Stimulated activated CD4-positive, alpha-beta T cell treated with anti-CD3 and anti-CD28 coated beads, Interleukin-12 subunit alpha, Interleukin-12 subunit beta, amount 100 ng/mL, for 48 hours (primary cell): ENCODE measurements at places on chromosomes 7 and 10.
A peak's percentile ranks its signal among the peaks of the same experiment; 100 is the strongest.

GRCh38 chr7:157073949-157074624, 63.6 kb upstream of the MNX1 start:
- DNase-seq = no peak

GRCh38 chr7:143130541-143130940, 1.3 kb upstream of the PIP start:
- no peak for DNase-seq

DNA sequence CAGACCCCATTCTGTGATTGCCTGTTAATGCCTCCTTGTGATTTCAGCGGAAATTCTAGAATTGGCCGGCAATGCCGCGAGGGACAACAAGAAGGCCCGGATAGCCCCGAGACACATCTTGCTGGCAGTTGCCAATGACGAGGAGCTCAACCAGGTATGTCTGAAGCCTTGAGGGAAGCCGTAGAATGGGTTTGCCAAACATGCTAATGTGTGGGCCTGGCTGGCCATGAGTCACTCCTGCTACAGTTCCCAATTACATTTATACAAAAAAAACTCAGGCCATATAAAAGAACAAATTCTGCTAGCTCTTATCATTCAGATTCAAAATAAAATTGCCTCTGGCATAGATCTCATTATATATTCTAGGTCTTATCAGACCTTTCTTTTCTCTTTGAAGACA, 37.4 kb downstream of the MACROH2A2 start:
- DNase-seq = no peak

- no peak for DNase-seq
Observed at GRCh38 chr10:92001995-92002394, 78.4 kb downstream of the BTAF1 start.

GRCh38 chr7:96953676-96954513, 51.5 kb upstream of the DLX6 start:
- no peak for DNase-seq

DNA sequence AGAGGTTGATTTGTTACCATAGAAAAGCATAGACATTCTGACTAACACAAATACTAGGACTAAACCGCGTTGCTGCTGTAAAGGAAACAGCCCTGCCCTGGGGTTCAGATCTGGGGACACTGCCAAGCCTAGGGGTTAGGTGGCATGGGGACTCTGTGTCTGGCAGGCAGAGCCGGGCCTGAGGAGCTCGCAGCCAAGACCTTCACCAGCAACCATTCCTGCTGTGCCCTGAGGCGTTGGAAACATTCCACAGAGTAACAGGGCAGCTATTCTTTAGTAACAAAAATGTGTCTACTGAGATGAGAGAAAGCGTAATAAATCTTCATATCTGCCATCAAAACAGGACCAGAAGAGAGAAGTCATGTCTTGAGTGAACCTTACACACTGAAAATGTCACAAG, 280.5 kb downstream of the POM121L12 start:
- no peak for DNase-seq

GRCh38 chr10:128098631-128099030, 27.6 kb downstream of the MKI67 start:
- DNase-seq = no peak

- no peak for DNase-seq
Observed at GRCh38 chr7:276230-276835, 13.6 kb upstream of the FOXL3 start.

GRCh38 chr7:83617858-83618257, 31.1 kb downstream of the SEMA3E start:
- no peak for DNase-seq

DNA sequence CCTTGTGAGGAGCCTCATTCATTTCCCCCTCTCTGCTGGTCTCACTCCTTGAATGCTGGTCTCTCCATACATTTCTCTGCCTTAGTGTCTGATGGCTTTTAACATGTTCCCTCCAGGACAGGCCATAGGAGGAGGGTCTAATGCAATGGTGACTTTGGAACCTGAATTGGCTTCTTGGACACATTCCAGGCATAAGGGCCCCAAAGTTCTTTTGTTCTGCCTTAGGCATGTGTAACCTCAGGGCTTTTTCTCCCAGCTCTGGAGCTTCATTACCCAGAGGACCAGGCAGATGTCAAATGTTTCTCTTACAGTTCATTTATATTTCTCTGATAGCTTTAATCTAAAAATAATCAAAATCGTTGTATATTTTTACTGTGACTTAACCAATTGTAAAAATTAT, 162.6 kb downstream of the SDK1 start:
- DNase-seq = no peak

GRCh38 chr7:113339661-113340060, 221.3 kb upstream of the SMIM30 start:
- no peak for DNase-seq

DNA sequence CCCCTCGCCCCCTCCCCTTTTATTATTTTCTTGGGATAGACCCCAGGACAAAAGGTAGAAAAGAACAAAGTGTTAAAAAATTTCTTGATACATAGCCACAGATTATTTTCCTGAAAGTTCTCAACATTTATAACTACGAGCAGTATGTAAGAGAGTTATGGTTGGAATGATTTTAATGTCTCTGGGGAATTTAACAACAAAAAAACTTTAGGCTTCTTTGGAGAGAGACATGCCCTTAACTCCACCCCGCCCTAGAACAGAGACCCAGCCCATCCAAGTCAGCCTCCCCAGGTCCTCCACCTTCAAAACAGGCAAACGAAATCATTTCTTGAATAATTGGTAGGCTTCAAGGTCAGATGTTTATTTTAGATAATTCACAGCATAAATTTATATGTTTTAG, 97.1 kb downstream of the TCF7L2 start:
- DNase-seq = no peak

DNA sequence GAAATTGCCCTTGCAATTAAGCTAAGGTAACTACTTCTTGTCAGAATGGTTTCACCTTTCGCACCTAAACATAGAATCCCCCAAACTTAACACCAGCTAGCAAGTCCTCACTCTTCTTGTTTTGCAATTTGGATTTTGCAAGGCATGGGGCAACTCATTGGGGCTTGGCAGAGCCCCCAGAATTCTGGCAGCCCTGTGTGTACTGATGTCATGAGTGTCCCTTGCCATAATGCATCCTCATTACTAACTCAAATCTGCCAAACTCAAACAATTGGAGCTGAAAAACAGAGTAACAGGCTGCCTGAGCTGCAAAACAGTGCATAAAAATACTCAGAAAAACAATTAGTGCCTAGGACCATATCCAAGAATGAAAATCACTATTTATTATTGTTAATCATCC, 7.9 kb upstream of the XPNPEP1 start:
- no peak for DNase-seq

GRCh38 chr7:8051373-8051772, 82.8 kb downstream of the GLCCI1 start:
- DNase-seq = no peak

GRCh38 chr10:102778781-102779180, 35.0 kb downstream of the WBP1L start:
- no peak for DNase-seq

DNA sequence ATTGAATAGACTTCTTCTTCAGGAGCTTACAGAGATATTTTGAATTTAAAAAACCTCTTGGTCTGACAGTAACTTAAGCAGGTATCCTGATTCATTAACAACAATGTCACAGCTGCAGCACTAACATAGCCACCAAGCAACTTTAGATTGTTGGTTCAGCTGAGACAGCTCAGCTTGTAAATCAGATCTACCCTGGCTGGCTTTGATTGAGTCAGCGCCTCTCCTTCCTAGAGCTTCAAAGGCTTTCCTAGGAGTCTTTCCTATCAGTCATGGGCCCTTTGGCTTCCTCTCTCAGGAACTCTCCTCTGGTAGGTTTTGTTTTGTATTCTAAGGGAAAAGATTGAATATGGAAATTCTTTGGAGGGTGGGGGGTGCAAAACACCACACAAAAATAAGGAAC, 70.7 kb upstream of the STEAP4 start:
- no peak for DNase-seq

DNA sequence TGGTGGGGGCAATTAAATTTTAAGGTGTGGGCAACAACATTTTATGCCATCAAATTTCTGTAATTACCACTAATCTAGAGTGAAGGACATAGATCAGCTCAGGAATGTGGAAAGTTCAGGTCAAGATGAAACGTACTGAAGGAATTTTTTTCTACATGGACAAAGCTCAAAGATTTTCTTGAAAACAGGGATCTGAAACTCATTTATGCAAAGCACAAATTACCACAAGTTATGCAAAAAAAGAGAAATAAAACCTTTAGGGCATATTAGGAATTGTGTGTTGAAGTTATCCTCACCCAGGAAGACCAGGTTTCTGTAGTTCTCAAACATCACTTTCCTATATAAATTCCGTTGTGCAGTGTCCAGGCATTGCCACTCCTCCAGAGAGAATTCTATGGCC, 18.9 kb downstream of the ZNF680 start:
- DNase-seq = no peak

- no peak for DNase-seq
Observed at GRCh38 chr10:69239816-69240434, 19.8 kb downstream of the HKDC1 start.

DNA sequence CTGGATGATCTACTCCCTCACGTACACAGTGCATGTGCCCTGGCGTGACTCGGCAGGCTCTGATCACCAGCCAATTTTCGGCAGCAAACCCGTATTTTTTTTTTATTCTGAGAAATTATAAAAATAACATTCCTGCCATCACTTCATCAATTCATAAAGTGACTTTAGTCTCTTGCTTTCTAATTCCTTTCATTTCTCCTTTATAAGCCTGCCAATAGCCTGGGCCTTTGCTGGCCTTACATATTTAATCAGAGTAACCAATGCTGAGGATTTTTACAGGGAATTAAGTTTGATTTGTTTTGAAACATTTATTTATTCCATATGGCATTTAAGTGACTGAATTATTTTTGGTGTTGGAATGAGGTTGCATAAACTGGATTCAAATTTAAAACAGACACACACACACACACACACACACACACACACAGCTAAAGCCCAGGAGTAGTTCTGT, 140.8 kb downstream of the ETV1 start:
- DNase-seq = no peak

GRCh38 chr7:93238131-93238530, 6.0 kb downstream of the VPS50 start:
- no peak for DNase-seq

- no peak for DNase-seq
Observed at GRCh38 chr7:119949053-119949452, 323.9 kb upstream of the KCND2 start.

DNA sequence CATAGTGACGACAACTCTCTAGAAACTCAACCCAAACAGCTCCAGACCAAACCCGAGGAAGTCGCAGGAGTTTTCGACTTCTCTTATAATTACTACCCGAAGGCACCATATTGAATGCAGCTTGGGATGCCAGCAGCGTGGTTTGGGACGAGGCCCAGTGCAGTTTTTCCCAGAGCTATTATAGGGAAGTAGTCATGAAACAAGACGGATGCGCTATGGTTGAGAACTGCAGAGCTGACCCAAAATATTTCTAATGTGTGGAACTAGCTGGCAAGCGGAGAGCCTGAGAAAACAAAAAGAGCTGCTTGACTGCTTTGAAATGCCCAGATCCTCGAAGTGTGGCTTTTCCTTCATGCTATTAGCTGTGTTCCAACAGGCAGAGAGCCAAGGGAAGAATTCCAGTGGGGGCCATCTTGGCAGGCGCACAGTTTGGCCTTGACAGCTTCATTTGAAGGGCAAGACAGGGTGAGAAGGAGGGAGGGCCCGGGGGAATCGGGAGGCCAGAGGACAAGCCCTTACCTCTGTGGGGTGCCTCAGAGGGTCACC, 122.7 kb downstream of the CUL2 start:
- DNase-seq = no peak

- no peak for DNase-seq
Observed at GRCh38 chr10:76961841-76962240, 675.8 kb downstream of the KCNMA1 start.

- no peak for DNase-seq
Observed at GRCh38 chr7:135763261-135763660, 14.6 kb upstream of the FAM180A start.

GRCh38 chr7:22220941-22221340, 136.0 kb downstream of the RAPGEF5 start:
- DNase-seq = no peak

GRCh38 chr7:20193242-20193777, 23.9 kb downstream of the MACC1 start:
- DNase-seq = no peak

DNA sequence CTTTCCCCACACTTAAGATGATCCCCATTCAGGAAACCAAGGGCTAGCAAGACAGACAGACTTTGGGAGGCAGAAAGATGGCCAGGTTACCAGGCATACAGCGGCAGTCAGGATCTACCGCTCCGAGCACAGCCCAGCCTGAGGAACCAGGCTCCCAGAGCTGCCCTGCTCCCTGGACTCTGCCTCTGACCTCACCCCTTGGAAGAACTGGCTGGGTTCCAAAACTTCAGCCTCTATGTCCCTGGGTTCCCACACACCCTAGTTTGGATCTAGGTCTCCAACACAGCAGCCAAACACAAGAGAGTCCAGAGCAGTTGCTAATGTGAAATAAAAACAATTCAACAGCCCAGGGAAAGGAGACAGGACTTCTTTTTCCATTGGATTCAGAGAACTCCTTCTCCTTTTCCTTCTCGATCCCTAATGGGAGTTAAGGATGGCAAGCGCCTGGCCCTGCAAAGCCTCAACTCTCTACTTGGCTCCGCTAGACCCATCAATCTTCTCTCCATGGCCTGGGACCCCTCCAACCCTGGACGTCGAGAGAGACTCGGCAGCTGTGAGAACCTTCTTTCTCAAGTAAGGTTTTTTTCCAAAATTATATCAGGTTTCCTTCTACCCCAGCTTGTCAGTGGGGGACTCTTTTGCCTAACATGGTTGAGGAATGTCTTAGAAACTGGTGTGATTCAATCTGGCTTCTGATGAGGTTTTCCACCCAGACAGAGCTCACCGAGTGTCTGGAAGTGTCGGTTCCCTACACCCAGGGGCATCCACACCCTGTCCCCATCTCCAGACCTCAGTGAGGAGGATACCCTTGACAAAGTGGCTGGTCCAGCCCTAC, 219.6 kb downstream of the KCNMA1 start:
- no peak for DNase-seq

DNA sequence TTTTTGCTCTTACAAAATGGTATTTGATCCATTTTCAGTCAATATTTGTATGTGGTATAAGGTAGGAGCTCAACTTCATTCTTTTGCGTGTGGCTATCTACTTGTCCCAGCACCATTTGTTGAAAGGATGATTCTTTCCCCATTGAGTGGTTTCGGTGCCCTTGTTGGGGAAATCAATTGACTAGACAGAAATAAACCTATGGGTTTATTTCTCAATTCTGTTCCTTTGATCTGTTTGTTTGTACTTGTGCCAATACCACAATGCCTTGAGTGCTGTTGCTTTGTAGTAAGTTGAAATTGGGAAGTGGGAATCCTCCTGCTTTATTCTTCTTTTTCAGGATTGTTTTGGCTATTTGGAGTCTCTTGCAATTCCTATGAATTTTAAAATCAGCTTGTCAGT, 41.0 kb downstream of the SNX10 start:
- DNase-seq = no peak

DNA sequence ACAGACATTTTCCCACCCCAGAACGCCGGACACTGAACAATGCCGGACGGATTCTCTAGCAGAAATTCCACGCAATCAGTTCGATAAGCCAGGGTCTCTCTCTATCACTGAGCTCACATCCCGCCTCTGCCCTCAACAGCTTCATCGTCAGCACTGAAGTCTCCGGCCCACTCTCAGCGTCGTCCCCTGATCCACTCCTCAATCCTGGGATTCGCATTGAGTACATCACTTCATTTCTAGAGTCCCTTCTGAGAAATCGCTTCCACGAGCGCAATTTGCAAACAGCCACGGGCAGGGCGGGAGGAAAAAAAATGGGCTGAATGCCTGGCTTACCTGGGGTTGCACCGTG, 365 bp downstream of the YME1L1 start:
- DNase-seq = peak; percentile 5

- DNase-seq = no peak
Observed at GRCh38 chr7:47659664-47660462, 78.0 kb upstream of the TNS3 start.
